ENCODE measurements at places on chromosomes 7 and 10.

DNA sequence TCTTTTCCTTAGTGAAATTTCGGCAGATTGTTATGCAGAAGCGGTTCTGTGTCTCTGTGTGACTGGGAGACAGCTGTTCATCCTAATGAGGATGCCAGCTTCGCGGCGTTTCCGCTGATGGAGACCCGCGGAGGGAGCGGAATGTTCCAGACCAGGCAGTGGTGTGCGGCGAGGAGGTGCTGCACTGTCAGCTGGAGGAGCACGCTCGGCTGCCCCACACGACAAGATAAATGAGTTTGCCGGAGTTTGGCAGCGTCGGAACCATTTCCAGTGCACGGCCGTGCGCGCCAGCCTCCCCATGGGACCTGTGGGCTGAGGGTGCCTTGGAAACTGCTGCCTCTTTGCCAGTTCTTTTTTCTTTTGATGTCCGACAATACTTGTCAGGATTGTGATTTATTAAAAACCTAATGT lies 64.6 kb downstream of the WDR37 start:
- no peak for DNase-seq

- no peak for DNase-seq
These were observed 78.0 kb downstream of the ADARB2 start for GRCh38 chr10:1659221-1659791.

GRCh38 chr10:80759693-80760092 lies 222.0 kb downstream of the SH2D4B start:
- DNase-seq = no peak

- no peak for DNase-seq
These were observed 131.3 kb upstream of the ASAH2 start for GRCh38 chr10:50382576-50383023.

- no peak for DNase-seq
These were observed 584.4 kb downstream of the INHBA start for GRCh38 chr7:41118486-41118885.

Data from prostate gland (tissue), 2 donors.